ENCODE measurements at places on chromosomes 2 and 18.

- no peak for ATAC-seq
These were observed 48.3 kb downstream of the RHBDD1 start for GRCh38 chr2:226884166-226884565.

DNA sequence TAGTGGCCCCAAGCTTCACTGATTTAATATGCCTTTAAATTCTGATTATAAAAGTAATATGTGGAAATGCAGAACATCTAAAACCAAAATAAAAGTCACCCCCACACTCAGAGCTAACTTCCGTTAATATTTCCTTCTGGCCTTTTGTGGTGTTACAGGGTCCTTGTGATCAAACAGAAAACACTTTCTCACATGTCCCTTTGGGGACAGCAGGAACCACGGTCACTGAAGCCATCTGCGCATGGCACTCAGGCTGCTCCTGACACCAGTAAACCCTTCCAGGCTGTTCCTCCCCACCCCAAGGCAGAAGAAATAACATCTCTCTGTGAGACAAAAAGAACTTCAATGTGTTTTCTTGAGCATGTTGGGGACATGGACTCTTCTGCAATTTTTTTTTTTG is 25.1 kb upstream of the GPR17 start:
- no peak for ATAC-seq

DNA sequence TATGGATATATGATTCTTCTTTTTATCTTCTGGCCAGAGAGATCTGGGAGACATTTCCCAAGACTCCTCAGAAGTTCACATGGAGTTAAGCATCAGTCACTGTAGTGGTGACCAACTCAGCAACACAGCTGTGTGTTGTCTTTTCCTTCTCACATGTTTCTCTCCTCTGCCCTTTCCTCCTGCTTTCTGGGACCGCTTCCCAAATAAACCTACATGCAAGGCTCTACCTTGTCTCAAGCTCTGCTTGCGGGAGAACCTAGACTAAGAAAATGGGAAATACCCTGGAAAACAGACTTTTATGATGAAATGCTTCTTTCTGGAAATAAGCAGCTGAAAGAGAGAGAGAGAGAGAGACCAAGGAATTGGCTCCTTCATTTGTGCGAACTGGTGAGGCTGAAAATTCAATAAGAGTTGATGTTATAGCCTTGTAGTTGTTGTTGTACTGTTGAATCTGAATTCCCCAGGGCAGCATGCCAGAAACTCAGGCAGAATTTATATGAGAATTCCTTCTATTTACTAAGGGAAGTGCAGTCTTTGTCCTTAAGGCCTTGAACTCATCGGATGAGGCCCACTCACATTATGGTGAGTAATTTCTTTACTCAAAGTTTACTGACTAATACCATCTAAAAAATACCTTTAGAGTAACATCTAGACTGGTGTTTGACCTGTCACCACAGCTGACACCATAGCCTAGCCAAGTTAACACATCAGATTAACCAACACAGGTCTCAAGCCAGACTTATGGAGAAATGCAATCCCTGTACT is 22.7 kb upstream of the DSC1 start:
- no peak for ATAC-seq

DNA sequence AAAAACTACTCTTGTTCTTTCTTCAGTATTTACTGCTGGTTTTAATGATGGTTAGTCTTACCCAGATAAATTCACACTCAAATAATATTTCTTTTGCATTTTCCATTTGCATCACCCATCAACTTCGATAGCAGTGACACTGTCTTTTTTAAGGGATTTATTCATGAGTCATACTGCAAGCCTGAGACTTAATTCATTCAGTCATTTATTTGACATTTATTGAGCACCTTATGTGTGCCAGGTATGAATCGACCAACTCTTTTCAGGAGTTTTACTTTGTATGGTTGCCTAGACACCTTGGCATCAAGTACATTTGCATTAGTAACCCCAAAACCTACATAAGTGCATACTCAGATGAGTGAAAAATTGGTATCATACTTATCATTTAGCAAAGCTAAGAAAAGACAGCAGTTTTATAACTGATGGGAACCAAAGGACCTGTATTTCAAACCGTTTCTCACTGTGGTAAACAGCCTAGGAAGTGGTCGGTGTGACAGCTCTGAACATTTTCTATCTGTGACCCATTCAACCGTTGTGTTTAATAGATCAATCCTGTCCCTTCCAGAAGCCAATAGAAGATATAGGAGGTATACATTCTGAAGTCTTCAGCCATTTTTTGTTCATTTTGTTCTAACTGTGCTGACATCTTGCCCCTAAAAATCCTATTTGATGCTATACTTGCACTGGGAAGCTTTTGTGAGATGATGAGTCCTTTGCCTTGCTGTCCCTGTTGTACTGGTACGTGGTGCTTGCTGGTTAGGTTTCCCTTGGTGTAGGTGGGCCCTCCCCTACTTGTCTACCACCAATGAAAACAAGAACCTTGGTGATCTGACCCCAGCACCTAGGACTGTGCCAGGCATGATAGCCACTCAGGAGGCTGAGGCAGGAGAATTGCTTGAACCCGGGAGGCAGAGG is 484.7 kb upstream of the RAB12 start:
- no peak for ATAC-seq

- ATAC-seq: no peak
These were observed 633.2 kb upstream of the PKDCC start for GRCh38 chr2:41414486-41415230.

- ATAC-seq: no peak
These were observed 22.0 kb upstream of the TGIF1 start for GRCh38 chr18:3427944-3428343.

GRCh38 chr2:39603436-39603835 is 62.3 kb upstream of the TMEM178A start:
- ATAC-seq: no peak

DNA sequence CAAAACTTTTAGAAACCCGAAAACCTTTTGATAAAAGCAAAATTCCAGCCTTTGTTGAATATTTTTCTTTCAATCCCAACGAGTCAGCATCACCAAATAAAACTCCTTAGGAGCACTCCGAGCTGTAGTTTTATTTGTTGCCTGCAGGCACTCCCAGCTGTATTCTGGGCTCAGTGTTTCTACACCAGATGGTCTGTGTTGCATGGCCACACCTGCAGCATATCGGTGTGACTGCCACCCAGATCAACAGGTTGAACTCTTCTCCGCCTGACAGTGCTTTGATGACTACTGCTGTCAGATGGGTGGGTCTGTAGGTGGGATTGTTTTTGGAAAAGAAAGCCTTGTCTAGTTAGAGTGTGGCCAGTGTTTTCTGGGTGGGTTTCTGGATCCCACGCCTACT is 32.7 kb downstream of the APCDD1 start:
- ATAC-seq: no peak

DNA sequence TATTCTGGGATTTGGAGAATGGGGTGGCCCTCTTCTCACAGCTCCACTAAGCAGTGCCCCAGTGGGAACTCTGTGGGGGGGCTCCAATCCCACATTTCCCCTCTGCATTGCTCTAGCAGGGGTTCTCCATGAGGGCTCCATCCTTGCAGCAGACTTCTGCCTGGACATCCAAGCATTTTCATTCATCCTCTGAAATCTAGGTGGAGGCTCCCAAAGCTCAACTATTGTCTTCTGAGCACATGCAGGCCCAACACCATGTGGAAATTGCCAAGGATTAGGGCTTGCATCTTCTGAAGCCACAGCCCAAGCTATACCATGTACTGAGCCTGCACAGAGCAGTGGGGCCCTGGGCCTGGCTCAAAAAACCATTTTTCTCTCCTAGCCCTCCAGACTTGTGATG is 162.4 kb upstream of the CWC22 start:
- ATAC-seq: no peak

GRCh38 chr2:19731515-19731914 is 170.3 kb downstream of the TTC32 start:
- no peak for ATAC-seq

- no peak for ATAC-seq
These were observed 18.9 kb upstream of the CD8A start for GRCh38 chr2:86809481-86810121.

DNA sequence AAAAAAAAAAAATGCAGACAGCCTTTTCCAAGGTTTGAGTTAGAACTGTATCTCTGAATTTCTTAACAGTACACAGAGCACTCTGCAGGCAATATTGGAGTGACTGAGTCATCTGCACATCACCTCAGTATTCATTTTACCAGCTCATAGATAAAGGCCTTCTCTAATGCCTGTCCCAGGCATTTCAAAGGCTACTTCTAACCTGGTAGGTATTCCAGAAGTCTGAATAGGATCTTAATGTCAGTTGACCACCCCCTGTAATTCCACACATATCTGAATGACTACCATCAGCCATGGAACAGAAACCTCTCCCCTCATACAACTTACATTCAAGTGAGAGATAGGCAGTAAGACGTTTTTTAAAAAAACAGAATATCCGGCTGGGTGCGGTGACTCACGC is 9.0 kb downstream of the METTL21A start:
- ATAC-seq: no peak

- ATAC-seq: no peak
These were observed 52.6 kb downstream of the SH3BP4 start for GRCh38 chr2:235004329-235004903.

DNA sequence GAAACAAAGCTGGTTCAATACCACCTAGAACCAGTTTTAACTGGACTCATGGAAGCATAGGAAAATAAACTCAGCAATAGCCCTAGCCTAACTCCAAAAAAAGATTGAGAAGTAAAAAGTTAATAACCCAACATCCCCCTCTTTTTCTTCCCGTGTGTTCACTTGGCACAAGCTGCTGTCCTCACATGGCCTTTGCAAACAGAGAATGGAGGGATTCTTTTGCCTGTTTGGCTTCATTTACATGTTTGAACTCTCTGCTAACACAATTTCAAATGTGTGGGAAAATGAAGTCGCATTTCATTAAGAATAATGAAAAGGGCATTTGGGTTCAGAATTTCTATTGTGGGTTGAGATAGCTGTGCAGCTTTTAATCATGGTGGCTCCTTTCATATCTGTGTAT is 589.2 kb upstream of the LRRTM1 start:
- no peak for ATAC-seq

GRCh38 chr2:167404627-167405284 is 516.5 kb downstream of the XIRP2 start:
- no peak for ATAC-seq

GRCh38 chr2:219752726-219753125 is 125.3 kb downstream of the SLC4A3 start:
- no peak for ATAC-seq

DNA sequence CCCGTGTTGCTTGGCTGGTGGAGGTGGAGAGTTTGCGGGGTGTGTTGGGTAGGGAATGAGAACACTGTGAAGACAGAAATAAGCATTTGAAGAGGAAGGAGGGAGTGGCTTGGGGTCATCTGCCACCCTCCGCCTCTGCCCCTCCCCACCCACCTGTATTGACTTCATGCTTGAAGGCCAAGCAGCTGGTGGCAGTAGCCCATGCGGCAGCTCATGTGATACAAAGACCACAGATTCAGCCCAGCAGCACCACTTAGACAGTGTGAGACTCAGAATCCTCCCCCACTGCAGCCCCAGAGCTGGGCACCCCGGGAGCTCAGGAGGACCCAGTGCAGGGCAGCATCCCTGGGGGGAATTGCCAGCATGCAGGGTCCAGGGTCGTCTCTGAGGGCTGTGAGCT is 15.4 kb downstream of the NPPC start:
- no peak for ATAC-seq

GRCh38 chr2:1591978-1592907 is 152.1 kb downstream of the PXDN start:
- no peak for ATAC-seq

DNA sequence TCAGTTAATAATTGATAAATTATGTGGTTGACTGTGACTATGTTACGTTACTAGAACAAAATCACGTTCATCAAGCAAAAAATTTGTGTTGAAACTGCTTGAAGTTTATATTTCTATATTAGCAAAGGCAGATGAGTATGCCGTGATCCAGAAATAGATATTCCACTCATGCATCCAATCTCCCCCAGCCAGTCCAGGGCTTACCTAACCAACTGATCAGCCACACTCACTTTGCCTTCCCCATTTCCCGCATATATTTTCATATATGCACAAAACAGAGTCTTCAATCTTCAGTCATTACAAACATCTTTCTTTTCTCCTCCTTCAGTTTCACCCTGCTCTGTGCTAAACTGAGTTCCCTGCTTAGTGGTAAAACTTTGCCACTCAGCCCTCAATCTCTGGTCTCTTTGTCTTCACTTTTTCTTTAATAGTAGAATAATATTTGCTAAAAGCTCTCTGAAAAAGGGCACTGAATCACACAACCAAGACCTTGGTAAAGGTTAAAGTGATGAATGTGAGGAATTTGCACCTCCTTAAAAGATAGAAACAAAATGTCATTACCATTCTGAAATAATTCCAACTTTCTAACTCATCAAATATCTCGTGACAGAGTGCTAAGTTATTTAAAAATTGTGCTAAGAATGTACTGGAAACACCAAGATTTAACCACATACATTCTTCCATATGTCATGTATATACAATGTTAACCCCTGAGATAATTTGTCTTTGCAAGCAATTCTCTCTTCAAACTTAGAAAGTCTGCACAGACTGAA is 893.2 kb upstream of the CRIM1 start:
- ATAC-seq: no peak

DNA sequence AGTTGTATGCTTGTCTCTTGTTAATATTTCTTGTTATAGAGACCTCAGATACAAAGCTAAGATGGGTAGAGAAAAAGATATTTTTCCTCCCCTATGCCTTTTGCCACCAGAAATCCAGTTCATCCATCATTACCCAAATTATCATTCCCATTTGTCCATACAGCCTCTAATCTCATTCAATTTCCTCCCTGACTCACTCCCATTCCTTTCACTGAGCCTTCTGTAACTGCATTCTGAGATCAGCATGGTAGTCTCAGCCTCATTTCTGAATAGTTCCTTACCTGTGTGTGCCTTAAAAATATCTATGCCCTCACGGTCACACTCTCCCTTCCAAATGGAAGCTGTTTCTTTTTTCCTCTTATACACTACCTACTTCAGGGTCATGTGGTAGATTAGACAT is 15.7 kb upstream of the PIK3C3 start:
- ATAC-seq: no peak

DNA sequence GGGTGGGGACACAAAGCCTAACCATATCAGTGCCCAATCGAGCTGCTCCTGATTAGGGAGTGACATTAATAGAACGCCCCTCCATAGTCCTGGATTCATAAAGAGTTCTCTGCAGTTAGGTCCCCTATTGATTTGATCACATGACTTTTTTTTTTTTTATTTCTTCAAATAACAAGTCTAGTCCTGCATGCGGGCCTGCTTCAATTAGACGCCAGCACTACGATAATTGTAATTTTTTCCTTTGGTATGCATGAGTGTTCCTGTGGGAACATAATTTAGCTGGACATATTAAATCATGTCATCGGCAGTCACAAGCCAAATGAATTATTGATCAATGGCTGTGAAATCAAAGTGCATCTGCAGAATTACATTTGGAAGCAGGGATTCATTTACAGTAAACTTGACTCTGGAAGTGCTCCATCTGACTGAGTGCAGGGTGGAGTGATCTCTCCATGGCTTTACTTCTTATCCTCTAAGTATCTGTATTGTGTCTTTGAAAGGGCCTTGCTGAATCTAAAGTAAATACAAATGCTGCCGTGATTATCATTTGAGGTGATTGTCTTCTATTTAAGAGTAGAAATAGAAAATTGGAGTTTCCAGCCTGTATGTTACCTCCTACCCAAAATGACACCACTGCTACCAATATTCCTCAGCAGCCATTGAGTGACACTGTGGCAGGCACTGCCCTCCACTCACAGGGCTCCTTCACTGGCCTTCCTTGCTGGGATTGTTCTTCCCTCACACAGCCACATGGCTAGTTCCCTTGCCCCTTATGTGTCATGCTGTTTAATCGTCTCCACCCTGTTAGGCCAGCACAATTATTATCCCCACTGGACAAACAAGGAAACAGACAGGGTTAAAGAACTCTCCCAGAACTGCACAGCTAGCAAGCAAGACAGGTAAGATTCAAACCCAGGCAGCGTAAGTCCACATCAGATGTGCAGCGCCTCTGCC is 337.4 kb upstream of the ID2 start:
- ATAC-seq: no peak
